ENCODE measurements at places on chromosomes 16 and 17.

DNA sequence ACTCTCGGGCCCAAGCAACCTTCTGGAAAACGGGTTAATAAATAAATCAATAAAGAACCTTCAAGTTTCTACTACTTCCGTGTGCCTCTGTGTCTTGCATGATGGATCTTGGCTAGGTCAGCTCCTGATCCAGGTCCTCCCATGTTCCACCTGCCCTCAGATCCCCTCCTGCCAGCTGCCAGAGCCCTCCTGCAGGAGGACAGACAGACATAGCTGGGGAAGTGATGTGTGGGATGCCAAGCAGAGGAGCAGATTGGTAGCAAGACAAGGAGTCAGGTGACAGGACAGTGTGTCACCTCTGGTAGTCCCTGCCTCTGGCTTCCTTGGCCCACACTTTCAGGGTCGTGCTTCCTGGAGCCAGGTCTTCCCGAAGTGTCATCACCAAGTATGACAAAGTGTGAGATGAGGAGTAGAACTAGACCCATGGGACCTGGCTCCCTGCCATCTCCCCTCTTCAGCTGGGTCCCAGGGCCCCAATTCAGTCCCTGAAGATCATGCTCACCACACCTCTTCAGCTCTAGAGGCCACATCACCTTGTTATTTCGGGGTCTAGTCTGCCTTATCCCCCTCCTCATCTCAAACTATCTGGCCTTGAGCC, 1.0 kb upstream of the EPN3 start:
- DNase-seq = peak; percentile 45

DNA sequence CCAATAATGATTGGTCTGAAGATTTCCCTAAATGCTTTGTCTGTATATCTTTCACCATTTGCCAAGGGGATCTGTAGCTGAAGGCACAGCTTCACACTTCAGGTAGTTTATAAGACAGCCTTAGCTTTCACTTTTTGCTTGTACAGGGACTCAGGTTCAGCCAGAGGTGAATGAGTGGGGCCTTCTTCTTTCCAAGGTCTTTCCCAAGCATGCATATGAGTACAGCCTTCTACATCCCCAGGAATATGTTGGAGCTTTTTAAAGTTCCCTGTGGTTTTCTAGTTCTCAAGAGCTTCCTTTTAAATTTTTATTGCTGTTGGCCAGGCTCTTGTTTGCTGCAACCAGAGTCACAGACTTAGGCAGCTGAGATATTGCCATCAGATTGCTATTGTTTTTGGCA, 17.9 kb upstream of the SPDYE4 start:
- DNase-seq = no peak

DNA sequence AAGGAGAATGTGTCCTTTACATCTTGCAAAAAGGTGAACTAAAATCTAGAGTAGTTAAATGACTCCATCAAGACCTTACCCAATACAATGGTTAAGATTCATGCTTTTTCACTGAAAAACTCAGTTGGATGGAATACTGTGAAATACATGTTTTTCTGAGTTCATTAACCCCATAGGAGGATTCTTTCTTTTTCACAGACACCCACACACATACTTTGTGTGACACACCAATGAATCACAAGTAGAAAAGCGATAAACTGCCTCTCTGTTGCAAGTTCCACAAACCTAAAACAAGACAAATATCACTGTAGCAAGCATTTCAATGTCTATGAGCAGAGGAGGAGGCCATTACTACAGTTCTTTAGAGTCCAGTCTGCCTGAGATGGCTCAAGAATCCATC, 258.8 kb upstream of the CDH5 start:
- DNase-seq = no peak

- peak; percentile 14 for DNase-seq
Observed at GRCh38 chr17:64778240-64779097, 116.4 kb upstream of the SMURF2 start.

GRCh38 chr16:54191163-54191562, 95.4 kb downstream of the IRX3 start:
- DNase-seq = no peak

GRCh38 chr16:4098501-4098900, 17.7 kb downstream of the ADCY9 start:
- DNase-seq = no peak

DNA sequence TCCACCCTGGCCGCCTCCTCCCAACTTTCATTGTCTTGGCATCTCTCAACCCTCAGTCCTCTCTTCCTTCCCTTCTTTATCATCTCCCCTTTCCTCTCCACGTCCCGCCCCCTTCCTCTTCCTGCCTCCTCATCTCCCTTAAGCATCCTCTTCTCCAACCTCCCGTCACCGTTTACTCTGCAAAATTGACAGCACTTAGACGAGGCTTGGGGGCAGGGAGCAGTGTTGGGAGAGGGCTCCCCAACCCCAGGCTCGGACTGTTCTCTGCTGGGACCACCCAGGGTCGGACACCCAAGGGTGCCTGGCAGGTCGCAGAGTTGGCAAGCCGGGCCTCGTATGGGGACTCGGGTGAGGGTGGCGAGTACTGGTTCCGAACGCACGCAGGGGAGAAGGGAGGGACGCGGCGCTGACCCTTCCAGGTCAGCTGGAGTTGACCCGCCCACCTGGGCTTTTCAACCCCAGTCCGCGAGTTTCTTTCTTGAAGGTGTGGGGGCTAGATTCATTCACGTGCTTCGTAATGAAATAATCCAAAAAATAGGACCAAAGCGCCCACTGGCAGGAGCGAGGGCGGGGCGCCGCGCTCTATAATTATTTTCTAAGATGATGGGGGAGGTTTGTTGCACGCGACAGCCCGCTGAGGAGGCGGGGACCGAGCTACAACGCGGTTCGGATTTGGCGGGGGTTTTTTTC, 775 bp upstream of the PAGR1 start:
- peak; percentile 54 for DNase-seq

DNA sequence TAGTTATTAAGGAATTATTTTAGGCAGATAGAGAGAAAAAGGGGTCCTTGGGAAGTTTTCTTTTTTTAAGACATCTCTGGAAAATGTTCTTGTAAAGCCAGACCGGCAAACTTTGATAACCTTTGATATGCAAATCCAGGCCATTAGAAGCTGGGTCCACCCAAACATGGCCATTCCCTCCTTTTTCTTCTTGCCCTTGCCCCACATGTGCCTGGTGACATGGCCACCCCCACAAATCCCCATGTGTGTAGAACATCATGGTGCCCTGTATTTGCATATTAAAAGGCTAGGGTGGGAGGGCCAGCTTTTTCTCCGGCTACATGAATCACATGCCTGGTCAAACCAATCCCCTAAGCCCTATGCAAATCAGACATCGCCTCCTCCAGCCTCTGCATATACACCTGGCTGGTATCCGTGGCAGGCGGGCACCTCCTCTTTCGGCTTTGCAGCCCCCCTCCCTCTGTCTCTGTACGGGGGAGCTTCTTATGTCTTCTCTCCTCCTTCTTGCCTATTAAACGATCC, 43.9 kb upstream of the LYRM9 start:
- DNase-seq = no peak

GRCh38 chr17:44628243-44629188, 27.8 kb upstream of the MEIOC start:
- DNase-seq = peak; percentile 78

GRCh38 chr17:65518256-65518655, 43.2 kb downstream of the AXIN2 start:
- DNase-seq = no peak

DNA sequence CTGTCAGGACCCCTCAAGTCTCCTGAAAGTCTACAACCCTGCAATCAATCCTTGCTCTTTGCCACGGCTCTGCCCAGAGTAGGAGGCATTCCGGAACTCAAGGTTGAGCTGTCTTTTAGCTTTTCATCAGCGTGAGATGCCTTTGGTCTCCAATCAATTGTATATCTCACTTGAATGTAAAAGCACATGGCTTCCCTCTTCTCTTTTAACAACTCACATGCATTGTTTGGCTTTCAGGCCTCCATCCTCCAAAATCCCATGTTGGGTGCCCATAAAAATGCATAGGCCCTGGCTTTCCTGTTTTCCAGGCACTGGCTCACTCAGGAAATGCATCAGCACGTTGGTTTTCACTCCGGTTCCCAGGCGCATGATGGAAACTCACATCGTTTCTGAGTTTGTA, 64.0 kb upstream of the FOXF1 start:
- no peak for DNase-seq

- DNase-seq = no peak
Observed at GRCh38 chr17:81664051-81664470, 2.3 kb downstream of the OXLD1 start.

GRCh38 chr16:19842426-19843157, 42.1 kb downstream of the GPRC5B start:
- no peak for DNase-seq

DNA sequence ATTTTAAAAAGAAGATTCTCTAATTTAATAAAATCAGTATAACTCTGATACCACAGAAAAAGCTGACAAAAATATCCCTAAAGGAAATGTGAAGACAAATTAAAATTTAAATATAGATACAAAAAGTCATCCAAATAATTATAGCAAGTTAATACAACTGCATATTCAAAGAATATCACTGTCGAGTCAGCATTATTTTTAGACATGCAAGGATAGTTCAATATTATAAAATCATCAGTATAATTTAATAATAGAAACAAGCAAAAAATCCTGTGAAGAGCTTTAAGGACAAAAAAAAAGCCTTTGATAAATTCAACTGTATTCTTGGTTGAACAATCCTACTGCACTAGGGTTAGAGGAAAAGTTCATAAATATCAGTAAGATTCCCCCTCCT, 21.0 kb upstream of the CDYL2 start:
- DNase-seq = no peak

DNA sequence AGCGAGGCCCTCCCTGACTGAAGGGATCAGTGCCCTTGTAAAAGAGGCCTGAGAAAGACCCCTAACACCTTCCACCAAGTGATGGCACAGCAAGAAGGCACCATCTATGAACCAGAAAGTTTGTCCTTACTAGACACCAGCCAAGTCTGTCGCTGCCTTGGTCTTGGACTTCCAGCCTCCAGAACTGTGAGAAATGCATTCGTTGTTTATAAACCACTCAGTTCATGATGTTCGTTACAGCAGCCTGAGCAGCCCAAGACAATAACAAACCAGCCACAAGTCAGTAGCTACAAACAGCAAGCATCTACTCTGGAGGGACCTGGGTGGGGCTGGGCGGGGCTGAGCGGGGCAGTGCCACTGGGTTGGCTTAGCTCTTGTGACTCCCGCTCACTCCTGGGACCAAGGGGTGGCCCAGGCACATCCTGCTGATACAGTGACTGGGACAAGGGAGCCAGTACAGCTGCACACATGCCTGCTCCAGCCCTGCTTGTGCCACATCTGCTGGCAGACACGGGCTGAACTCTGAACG, 234.9 kb downstream of the IRF8 start:
- no peak for DNase-seq

DNA sequence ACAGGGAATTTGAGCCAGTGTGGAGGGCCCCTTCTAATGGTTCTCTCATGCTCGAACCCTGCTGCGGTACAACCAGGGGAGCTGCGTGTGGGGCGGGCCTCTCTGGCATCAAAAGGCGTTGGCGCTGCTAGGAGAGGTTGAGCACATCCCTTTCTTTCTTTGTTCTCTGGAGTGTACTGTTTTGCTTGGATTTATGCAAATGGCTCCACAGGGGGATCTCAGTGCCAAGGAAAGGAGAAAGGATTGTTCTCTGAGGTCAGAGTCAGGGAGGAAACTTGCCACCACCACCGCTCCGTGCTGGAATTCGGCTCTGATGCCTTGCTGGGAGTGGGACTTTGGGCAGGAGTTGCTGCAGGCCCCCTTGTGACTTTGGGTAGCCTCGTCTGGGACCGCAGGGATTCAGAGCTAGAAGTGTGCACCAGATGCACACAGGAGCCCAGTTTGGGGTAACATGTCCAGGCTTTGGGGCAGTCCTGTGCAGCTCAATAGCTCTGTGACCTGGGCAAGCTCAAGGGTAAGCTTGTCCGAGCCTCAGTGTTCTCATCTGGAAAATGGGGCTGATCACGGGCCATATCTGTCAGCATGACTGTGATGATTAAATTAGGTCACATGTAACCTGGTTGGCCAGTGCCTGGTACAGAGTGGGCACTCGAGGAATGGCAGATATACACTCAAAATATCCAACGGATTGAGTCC, 353.0 kb upstream of the EEF2KMT start:
- no peak for DNase-seq

- no peak for DNase-seq
Observed at GRCh38 chr17:52207796-52208195, 49.3 kb upstream of the CA10 start.

DNA sequence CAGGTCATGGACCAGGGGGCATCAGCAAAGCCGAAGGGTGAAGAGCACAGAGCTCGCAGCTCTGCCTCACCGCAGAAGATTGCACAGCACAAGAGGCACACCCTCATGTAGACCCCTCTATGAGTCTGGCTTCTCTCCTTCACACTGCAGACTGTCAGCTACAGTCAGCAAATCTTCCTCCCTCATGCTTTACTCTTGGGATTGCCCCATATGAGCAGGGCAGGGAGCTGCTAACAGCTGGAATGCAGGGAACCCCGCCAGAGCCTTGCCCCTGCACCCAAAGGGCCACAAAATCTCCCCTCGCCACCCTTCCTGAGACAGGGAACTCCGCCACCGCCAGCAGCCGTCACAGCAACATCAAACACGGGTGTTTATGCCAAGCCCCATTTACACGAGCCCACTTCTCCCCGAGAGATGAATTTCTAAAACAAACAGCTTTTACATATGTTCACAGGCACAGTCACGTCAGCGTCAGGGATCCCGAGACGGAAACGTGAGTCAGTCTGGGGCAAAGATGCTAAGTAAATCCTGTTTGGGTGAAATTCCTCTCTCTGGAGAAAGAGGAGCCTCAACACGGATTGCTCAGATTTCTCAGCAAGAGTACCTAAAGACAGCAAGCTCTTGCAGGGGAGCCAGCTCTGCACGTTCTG, 121.9 kb downstream of the CDYL2 start:
- DNase-seq = no peak

DNA sequence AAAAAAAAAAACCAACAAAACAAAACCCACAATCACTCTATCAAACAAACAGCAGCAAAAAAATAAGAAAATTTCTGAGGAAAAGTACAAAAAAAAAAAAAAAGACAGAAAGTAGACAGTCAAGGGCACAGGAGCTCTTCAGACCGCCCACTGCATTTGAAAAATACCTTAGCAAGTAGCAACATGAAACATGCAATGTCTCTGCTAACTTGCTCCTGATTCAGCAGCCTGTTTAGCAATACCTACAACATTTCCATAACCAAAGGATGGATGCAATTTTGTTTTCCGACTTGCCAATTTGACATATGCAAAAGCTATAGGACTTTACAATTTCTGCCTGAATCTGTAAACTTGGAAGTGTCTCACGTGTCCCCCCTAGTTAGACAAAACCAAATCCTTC, 57.4 kb downstream of the SYNRG start:
- DNase-seq = no peak

DNA sequence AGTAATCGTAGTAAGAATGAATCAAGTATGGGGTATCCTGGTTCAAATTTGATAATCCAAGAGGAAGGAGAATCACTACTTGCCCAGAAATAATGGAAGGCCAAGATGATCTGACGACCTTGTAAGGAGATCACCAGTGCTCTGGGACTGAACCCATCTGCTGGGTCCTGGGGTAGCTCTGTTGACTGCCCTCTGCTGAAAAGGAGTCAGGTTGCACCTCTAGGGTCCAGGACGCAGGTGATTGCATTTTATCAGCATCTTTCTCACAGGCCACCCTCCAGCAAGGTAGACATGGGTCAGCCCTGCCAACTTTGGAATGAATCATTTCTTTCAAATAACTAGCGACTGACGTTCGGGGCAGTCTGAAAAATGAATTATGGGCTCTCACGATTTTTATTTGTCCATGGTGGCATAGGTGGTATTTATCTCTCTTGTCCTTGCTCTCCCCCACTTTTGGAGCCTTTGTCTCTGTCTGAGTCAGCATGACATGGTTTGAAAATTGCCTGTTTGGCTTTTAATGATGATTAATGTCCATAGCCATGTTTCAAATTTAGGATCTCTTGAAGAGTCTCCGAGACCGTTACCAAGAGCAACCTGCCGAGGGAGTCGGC, 163.7 kb downstream of the MSI2 start:
- no peak for DNase-seq
